ENCODE measurements at places on chromosomes 2 and 18.

DNA sequence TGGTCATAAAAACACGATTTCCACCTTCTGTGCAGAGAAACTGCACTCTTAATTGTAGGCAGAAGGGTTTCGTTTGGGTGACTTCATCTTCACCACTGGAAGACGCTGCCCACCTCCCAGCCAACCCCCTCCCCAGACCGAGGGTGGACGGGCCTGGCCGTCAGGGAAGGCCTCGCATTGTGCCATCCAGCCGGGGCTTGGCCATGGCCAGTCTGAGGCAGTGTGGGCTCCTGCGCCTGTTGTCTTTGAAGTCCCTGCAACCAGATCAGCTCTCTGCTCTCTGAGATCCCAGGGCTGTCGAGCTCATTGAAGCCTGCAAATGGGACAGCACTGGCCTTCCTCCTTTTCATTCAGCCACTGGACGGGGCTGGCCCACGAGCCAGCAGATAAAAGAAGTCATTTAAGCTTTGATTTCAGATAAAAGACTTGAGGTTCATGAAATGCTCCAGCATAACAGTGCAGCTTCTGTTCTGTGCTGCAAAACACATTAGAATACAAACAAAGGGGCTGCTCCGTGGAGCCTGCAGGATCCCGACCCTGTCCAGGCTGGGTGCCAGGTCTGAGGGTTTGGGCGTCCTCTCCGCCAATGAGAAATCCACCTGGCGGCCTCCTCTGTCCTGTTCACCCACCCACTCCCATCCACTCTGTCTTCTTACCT lies 253.5 kb downstream of the LDLRAD4 start:
- DNase-seq = no peak

DNA sequence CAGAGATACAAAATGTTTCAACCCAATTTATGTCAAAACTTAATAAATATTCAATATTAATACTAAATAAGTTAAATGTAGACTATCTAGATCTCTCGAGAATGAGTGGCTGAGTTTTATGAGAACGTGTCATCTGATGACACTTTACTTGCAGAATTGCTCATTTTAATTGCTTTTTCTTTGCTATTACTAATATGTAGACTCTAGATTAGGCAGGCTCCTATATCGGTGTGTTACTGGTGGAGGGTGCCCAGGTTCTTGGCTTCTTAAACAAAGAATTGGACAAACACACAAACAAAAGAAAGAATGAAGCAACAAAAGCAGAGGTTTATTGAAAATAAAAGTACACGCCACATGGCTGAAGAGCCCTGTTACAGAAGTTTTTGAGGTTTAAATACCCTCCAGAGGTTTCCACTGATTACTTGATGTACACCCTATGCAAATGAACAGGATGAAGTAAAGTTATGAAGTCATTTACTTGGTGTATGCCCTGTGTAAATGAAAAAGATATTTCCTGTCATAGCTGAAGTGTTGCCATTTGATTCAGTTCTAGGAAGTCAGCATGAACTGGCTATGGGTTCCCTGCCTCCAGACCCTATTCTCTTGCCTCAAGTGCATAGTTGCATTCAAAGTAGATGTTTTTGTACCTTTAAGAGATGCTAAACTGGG lies 122.9 kb upstream of the ITGA4 start:
- DNase-seq = no peak

- DNase-seq = no peak
Measured at GRCh38 chr2:88754585-88755320, 63.3 kb downstream of the RPIA start.

GRCh38 chr18:67694787-67695186 lies 178.3 kb upstream of the DSEL start:
- no peak for DNase-seq

DNA sequence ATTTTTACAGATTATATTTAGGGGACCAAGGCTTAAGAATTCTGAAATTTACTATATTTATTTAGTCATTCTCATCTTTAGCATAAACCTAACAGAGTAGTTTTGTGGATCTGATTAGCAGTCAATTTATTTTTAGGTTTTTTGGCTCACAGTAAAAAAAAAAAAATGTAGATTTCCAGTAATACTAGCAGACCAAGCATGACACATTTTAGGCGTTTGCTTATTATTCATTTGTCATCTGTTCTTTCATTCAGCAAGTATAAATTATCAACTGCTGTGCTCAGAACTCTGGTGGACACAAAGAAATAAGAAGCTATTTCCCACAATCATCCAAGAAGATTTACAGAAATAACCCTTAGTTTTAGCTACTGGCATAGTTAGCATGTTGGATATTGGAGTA lies 20.6 kb downstream of the PDE1A start:
- DNase-seq = no peak

DNA sequence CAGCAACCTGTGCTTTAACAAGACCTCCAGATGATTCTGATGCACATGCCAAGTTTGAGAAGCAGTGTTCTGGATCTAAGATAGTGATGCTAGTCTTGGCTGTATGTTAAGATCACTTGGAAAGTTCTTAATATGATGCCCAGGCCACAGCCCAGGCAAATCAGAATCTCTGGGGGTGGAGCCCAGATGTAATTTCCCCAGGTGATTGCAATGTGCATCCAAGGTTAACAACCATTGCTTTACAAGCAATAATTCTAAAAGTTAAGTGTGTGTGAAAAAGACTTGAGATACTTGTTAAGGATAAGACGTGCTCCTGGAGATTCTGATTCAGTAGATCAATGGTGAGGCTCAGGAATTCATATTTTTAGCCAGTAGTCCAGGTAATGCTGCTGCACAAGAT lies 44.3 kb upstream of the MYO1B start:
- DNase-seq = no peak
